Stimulated activated CD8-positive, alpha-beta memory T cell treated with anti-CD3 and anti-CD28 coated beads, Interleukin-7, amount 100 ng/mL, for 1 hour (primary cell): ENCODE measurements at places on chromosomes 2 and 18.

- no peak for DNase-seq
Measured at GRCh38 chr2:205767617-205768016, 85.3 kb downstream of the NRP2 start.

DNA sequence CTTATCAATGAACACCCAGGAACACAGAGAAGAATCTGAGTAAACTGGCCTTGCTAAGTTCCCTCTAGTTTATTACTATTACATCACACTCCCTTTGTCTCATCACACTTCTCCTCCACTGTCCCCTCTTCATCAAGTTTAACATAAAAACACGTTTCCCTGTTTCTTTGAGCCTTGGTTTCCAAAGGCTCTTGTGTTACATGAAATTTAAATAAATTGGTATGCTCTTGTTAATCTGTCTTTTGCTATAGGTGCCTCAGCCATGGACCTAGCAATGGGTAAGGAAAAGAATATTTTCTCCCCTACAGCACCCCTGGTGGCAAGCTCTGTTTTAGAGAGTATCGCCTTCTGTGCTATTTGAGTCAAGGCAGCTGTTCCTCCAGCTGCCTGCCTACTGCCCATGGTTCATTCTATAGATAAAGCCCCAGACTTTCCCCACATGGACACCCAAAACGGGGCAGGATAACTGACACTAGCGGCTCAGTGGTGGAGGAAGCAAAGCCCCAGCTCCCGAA lies 31.8 kb downstream of the TGIF1 start:
- DNase-seq: no peak

DNA sequence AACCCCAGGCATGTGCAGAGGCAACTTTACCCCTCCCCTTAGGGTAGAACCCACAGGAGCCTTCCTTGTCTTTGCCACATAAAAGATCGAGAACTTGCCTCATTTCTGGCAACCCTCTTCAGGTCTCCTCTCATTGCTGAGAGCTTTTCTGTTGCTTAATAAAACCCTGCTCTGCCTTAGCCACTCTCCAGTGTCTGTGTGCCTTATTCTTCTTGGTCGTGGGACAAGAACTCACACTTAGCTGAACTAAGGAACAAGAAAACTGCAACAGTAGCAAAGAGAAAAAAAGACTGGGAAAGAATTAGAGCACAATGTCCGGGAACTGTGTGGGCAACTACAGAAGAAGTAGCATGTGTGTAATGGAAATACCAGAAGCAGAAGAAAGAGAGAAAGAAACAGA lies 56.2 kb upstream of the SMIM21 start:
- DNase-seq: no peak

DNA sequence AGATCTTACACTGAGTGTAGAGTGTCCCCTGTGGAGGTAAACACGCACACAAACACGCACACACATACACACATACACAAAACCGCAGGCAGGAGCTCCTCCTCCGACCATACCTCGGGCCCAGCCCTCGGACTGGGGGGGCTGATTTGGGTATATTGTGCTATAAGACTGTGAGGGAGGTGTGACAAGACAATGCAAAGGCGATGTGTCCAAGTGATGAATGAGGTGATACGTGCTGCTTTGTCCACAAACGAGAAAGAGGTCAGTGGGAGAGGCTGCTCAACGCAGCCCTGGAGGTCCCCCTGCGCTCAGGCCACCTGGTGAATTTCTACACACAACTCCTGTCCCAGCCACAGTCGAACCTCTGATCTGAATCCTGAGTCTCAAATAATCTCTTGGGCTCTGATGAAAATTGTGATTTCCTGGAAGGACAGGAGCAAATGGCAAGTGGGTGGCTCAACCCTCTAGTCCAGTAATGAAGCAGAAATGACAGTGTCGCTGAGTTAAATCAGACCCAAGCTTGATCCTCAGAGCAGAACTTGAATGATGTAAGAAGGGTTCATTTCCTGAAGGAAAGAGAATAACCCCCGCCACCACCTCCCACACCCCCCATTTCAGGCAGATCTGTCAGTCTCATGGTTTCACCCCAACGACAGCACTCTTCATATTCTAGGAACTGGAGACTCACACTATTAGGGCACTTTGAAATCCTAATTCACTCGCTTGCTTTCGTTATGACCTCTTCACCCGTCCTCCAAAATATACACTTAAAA lies 48.9 kb upstream of the ASXL2 start:
- no peak for DNase-seq

- DNase-seq: no peak
Measured at GRCh38 chr2:143471550-143471949, 342.3 kb downstream of the ARHGAP15 start.

DNA sequence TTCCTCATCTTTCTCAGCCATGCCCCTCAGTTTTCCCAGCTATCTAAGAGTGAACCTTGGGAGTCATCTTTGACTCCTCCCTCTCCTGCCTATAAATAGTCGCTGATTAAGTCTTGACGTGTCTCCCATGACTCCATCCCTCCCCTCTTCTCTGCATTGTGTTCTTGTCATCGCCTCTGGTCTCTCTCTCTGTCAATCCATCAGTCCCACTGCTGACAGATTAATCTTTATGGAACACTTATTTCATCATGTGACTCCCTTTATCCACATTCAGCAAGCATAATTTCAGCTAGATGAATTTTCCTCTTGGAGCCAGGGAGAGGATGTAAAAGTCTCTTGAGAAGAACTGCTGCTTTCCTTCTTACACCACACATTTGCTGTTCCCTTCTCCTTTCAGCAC lies 9.4 kb downstream of the ADAM23 start:
- no peak for DNase-seq

GRCh38 chr2:75142081-75142480 lies 57.2 kb downstream of the TACR1 start:
- no peak for DNase-seq

DNA sequence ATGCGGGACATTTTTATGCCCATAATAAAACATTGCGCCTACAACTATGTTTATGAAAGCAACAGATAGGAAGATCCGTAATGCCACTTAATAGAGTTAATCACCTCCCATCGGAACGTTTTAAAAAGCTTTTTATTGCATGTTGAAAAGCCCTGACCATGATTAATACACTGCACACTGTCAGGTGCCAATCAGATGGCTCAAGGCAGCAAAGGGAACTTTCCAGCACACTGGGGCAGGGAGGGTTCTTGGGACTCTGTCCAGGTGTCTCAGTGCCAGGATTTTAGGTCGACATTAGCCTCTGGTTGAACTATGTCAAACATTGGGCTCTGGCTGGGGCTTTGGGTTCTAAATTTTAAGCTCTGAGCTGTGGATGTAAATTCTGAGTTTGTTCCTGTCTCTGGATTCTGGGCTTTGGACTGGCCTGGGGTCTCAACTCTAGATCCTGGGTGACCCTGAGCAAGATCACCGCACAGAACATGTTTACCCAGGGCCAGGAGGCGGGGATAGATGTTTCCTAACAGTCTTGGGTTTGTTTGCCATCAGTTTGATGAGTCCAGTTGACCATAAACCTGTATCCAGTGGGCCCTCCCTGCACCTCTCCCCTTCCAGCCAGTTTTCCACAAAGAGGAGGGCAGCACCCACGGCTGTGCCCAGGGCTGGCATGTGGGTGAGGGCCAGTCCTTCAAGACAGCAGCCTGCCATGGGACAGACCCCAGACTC lies 262.7 kb downstream of the ATAD2B start:
- no peak for DNase-seq

DNA sequence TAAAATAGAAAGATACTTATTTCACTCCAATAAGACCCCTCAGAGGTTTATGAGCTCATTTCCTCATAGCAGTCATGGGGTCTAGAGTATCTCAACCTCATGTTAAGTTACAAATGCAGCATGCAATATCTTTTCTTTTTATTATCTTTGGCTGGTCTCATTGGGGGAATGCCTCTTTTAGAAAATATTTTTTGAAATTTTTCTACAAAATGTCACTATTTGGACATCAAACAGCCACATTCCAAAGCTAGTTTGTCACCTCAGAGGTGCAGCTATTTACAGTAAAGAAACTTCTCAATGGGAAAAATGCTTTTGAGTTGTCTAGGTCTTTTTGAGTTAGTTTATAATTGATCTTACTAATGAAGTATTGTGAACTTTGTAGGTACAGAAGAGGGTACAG lies 370.7 kb upstream of the LRATD1 start:
- no peak for DNase-seq

DNA sequence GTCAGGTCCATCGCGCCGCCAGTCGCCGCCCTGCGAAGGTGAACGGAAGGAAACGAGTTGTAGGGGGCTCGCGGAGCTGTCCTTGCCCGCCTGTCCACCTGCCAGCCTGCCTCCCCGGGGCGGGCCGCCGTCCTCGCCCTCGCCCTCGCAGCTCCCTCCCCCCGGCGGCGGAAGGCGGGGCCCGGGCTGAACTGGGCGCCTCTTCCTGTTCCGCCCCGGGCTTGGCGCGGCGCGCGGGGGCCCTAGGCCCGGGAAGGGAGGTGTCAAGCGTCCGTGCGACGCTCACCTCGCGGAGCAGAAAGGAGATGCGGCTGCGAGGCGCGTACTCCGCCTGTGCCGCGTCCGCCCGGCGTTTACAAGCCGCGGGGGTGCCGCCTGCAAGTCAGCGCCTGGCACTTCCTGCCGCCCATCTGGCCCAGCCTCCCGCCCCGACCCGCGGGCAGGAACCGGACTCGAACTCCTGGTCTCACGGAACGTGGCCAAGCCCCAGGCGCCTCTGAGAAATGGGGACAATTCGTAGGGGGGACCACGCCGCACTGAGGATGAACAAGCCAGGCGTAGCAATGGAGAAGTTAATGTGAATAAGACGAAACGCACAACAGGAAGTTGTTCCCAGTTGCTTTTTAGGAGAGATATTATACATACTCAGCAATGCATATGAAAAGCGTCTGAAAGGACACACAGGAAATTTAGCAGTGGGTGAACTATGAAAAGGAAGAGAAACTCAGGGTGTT lies at the start of gene CNPPD1:
TSS of gene CNPPD1 (minus strand) at position 108 of the 734 bp plus-strand sequence. CDS start at position 11, 97 bp downstream.
- DNase-seq: peak; percentile 72

GRCh38 chr2:237549643-237550415 lies 16.5 kb upstream of the PRLH start:
- DNase-seq: no peak

- DNase-seq: no peak
Measured at GRCh38 chr2:41881249-41881648, 166.6 kb upstream of the PKDCC start.

- no peak for DNase-seq
Measured at GRCh38 chr2:222296911-222297599, 1.7 kb downstream of the PAX3 start.

- DNase-seq: no peak
Measured at GRCh38 chr18:60082790-60083189, 183.0 kb downstream of the PMAIP1 start.

GRCh38 chr18:13403786-13404549 lies 185.4 kb downstream of the LDLRAD4 start:
- DNase-seq: no peak

DNA sequence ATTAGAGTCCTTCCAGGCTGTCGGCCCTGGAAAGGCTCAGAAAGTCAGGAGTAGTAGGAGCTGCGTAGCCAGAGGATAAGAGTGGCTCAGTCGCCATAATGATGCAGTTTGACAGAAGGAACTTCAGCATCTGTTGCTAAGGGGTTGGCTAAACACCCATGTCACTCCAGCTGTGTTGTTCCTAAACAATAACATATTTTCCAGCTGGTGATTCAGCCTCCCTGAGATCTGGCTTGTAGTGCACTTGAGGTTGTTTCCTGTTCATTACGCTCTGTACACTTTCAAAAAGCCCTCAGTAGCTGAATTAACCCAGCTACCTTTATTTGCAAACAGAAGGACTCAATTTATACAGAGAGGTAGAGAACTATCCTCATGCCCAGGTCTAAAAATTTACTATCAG lies 39.7 kb upstream of the EPAS1 start:
- no peak for DNase-seq

GRCh38 chr2:143501106-143501676 lies 372.0 kb downstream of the ARHGAP15 start:
- no peak for DNase-seq

GRCh38 chr2:150274108-150274507 lies 213.4 kb downstream of the RND3 start:
- DNase-seq: no peak

GRCh38 chr2:181457121-181457740 lies at the start of gene ITGA4:
TSS of gene ITGA4 (plus strand) at chr2:181457386. CDS start at chr2:181457655, 269 bp downstream.
- peak; percentile 73 for DNase-seq

- DNase-seq: no peak
Measured at GRCh38 chr18:22368021-22368420, 49.7 kb downstream of the CTAGE1 start.

GRCh38 chr18:75215663-75216062 lies 5.1 kb downstream of the TSHZ1 start:
- no peak for DNase-seq

- DNase-seq: no peak
Measured at GRCh38 chr2:196415384-196415783, 224.1 kb upstream of the CCDC150 start.

GRCh38 chr2:20538308-20539132 lies 91.6 kb downstream of the RHOB start:
- DNase-seq: no peak

DNA sequence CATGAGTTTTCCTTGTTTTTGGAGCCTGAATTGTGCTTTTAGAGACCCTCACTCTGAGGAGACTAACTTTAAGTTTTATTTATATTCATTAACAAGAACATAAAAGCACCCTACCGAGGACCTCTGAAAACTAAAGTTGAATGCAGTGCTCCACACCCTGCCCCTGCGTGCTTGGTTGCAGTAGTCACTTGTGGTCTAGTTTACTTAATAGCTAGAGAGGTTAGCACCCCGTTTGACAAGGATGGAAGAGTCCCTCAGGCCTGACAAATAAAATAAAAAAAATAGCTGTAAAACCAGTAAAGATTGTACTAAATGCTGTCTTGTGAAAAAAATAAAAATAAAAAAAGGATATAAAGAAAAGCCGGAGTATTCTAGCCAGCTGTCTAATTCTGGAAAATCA lies 395.2 kb downstream of the MTX2 start:
- DNase-seq: no peak

DNA sequence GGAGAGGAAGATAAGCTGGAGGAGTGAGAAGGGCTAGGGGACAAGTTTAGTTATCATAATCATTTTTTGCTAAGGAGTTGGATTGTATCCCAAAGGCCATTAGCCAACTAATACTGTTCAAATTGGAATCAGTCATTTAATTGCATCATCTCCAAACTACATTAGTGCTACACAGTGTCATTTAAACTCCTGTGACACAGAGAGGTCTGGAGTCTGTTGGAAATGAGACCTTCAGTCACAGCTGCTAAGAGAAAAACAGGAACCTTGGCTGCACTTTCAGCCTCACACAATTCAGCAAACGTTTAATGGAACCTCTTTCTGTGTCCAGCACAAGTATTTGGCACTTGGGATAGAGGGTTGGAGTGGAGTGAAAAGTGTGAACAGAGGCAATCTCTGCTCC lies 175.5 kb upstream of the MGAT5 start:
- DNase-seq: no peak
